ENCODE measurements at places on chromosomes 2 and 18.

DNA sequence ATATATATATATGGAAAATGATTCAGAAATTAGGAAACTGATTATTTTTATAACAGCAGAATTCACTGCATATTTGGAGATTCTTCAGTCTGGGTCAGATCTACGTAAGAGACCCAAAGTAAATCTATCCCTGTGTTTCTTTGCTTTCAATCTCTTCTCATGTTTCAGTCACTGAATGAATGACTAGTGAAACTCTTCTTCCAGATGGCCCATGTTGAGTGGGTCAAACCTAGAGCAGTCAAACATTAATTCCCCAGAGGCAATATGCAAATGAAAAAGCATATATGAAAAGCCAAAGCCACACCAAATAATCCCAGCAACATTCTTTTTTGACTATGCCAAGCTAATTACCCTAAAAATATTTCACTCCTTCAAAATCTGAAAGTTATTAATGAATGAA is 317.3 kb downstream of the RBM43 start:
- DNase-seq = no peak

- no peak for DNase-seq
Measured at GRCh38 chr2:170587922-170588321, 127.2 kb upstream of the SP5 start.

DNA sequence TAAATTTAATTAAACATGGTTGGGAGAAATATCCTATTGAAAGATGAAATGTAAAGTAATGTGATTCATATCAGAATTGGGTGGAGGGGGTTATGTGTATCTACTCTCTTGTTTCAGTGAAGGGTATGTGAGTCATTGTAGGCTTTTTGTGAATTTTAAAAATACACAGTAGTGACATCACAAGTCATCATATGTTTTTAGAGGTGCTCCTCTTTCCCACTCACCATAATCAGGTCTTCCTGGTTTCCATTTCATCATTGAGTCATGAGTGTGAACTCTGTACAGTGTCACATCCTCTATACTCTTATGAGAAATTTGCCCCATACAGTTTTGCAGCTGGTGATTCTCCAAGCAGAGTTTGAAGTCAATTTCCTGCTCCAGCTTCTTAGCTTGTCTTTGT is 18.8 kb downstream of the FSIP2 start:
- DNase-seq = no peak

GRCh38 chr2:11657646-11658045 is 12.3 kb downstream of the NTSR2 start:
- DNase-seq = no peak

- DNase-seq = no peak
Measured at GRCh38 chr2:150129921-150130575, 357.4 kb downstream of the RND3 start.

DNA sequence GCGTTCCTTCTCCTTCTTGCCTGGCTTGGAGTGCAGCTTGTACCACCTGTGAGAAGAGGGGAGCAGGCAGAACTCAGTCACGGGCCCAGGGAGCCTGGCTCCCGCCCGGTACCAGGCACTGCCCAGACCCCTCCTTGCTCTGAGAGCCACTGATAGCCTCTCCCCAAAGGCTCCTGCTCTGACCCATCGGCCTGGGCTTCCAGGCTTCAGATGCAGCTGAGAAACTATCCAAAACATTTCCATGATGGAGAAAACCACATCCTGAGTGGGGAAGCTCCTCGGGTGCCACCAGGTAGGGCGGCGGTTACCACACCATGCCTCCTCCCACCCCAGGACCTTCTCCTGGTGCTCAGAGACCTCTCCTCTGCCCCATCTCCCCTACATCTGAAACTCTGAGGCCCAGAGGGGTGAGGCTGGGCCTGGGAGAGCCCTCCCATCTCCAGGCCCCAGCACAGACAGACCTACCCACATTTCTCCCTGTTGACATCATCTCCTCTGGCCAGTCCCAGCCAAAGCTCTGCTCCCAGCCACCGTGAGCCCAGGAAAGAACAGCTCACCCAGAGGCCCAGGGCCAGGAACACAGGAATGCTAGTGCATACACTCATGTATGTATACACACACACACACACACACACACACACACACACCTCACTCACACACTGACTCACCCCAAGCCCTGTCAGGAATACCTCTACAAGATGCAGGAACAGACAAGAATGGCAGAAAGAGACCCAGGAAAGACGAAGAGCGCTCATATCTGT is 17.9 kb upstream of the SFXN5 start:
- no peak for DNase-seq

DNA sequence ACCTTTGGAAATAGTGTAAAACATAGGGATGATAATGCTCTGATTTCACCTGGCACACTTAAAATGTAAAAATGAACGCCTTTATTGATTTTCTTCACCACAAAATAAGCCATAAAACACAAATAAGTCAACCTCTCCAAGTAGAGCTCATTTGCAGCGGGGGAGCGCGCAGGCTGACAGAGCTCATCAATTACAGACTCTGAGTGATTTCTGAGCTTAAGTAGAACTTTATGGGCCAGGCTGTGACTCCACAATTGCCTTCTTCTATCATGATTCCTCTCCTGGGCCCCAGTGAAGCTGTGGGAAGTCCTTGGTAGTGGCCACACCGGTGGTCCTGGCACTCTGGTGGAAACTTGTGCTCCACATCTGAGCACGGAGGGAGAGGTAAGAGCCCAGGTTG is 789.0 kb upstream of the RAB6C start:
- no peak for DNase-seq

- no peak for DNase-seq
Measured at GRCh38 chr2:230787101-230787500, 74.5 kb downstream of the CAB39 start.

- DNase-seq = no peak
Measured at GRCh38 chr2:126898636-126899035, at the start of gene TEX51. Gene TEX51 (plus strand): TSS chr2:126898890. CDS start chr2:126898919, 29 bp downstream.

GRCh38 chr2:18792684-18793083 is 203.3 kb upstream of the NT5C1B start:
- DNase-seq = no peak

GRCh38 chr2:189369566-189369965 is 71.7 kb upstream of the WDR75 start:
- no peak for DNase-seq

DNA sequence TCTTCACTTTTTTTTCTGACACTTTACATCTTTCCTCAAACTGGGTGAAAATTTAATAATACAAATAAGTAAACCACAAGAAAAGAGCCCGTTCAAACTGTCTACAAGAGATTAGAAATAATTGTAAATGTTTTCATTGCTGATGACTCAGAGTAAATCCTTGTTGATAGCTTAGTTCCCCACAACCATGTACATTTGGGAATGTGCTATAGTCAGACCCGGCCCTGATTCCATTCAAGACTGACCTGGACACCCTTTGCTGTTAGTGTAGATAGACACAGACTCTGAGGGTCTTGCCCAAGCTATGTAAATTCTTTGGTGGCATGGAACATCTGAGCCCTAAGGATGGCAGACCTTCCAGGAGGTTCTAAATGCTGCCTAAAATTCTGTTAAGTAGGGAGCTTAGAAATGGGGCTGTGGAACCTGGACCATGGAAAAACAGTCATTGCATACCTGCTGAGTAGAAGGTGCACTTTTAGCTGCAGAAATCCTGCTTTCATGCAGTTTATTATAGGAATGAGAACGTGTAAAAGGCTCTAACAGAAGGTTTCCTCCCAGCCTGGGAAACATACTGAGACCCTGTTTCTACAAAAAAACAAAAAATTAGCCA is 3.7 kb downstream of the MALT1 start:
- DNase-seq = no peak

- no peak for DNase-seq
Measured at GRCh38 chr18:7940971-7941370, 373.9 kb downstream of the PTPRM start.

- DNase-seq = no peak
Measured at GRCh38 chr2:217338306-217338916, 478.5 kb upstream of the TNP1 start.

GRCh38 chr18:75066936-75067335 is 142.0 kb downstream of the PTGR3 start:
- no peak for DNase-seq

DNA sequence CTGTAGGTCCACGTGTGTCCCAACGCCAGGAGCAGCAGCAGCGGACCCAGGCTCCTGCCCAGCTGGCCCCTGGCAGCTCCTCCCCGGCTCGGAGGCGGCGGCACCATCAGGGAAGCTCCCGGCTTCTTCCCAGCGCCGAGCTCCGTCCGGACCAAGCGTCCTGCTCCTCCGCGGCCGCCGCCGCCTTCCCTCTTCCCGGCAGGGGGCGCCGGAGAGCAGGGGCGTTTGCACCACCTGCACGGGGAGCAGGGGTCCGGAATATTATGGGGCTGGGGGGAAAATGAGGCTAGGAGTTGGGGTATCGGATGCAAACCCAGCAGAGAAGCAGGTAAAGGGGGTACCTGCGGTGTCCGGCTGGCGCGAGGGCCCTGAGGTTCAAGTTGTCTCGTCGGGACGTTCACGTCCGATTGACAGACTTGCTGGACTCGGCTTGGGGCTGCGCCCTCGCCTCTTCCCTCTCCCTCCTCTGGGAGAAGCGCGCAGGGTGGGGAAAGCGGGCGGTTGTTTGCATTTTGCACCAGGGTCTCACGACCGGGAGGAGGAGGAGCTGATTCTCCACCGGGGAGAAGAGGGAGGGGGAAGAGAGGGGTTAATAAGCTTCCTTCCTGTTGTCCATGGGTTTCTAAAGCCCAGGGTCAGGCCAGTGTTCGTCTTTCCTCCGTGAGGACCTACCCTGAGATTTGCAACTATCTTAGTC is at the start of gene CCBE1:
TSS of gene CCBE1 (minus strand) at position 188 of the 697 bp plus-strand sequence.
- DNase-seq = no peak

GRCh38 chr18:48129621-48130082 is 199.2 kb upstream of the SMAD2 start:
- no peak for DNase-seq

DNA sequence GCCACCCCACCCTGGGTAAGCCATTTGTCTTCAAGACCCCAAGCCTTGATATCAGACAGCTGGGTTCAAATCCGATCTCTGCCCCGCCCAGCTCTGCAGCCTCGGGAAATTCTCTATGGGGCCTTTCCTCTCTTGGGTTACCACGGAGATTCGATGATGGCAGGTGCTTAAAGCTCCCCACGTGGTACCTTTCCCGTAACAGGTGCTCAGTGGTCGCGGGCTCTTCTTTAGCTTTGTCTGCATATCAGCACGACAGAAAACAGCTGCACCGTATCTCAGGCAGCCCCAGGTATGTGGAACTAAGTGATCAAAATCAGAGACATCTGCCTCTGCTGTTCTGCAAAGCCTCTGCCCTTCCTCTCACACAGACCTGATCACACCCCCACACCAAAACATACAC is 37.4 kb downstream of the TTC32 start:
- no peak for DNase-seq

DNA sequence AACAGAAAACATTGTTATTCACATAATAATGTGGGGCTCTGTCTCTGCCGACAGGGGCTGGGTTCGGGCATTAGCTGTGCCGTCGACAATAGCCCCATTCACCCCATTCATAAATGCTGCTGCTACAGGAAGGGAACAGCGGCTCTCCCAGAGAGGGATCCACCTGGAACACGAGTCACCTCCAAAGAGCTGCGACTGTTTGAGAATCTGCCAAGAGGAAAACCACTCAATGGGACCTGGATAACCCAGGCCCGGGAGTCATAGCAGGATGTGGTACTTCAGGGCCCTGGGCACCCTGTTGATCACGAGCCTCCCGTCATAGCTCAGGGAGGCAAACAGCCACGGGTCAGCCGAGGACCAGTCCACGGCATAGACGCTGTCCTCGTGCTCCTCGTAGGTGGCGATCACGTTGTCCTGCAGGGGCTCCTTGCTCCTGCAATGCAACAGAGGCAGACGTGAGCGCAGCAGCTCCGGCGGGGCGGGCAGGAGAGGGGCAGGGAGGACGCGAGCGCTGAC is 188.5 kb downstream of the EIPR1 start:
- no peak for DNase-seq

- no peak for DNase-seq
Measured at GRCh38 chr18:43161528-43161927, 46.0 kb upstream of the RIT2 start.

- DNase-seq = no peak
Measured at GRCh38 chr2:241577413-241578122, 19.0 kb downstream of the BOK start.

DNA sequence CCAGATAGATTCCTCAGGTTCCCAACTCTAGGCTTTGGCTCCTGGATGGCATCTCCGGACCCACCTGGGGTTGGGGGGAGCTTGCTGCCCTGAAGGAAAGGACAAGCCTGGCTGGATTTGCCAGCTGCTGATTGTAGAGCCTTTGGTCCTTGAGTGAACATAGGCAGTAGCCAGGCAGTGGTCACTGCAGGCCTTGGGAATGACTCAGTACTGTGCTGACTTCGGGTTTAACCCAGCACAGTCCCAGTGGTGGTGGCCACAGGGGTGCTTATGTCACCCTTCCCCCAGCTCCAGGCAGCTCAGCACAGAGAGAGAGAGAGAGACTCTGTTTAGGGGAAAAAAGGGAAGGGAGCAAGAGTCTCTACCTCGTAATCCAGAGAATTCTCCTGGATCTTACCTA is 27.7 kb upstream of the ACTR2 start:
- no peak for DNase-seq

DNA sequence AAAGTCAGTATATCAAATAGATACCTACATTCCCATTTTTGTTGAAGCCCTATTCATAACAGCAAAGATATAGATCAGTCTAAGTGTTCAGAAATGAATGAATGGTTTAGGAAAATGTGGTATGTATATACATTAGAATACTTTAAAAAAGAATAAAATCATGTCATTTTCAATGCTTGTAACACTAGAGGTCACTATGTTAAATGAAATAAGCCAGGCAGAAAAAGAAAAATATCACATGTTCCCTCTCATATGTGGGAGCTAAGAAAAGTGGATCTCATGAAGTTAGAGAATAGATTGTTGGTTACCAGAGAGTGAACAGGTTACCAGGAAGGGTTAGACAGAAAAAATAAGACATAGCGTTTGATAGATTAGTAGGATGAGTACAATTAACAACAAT is 1111.0 kb upstream of the SLC39A10 start:
- no peak for DNase-seq

DNA sequence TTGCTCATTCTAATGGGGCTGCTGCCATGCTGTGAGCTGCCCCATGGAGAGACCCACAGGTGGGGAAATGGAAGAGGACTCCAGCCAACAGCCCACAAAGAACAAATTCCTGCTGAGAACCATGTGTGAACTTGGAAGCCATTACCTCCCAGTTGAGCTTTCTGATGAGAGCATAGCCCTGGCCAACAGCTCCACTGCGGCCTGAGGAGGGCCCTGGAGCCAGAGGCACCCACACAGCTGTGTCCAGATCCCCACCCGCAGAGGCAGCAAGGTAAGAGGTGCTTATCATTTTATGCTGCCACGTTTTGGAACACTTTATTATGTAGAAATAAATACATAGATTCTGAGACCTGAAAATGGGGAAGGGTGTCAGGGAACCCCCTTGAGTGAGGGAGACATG is 44.2 kb upstream of the OTOS start:
- DNase-seq = no peak

DNA sequence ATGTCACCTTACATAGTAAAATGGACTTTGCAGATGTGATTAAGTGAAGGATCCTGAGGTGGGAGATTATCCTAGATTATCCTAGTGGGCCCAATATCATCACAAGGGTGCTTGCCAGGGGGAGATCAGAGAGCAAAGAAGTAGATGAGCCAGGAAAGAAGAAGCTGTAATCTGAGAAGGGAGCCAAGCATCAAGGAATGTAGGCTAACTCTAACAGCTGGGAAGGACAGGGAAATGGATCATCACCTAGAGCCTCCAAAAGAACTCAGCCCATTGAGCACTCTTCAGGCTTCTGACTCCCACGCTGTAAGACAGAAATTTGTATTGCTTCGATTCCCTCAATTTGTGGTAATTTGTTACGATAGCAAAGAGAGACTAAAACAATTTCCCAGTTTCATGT is 309.9 kb downstream of the LRP1B start:
- DNase-seq = no peak

Measured in stimulated activated CD8-positive, alpha-beta memory T cell treated with anti-CD3 and anti-CD28 coated beads, Interleukin-12 subunit alpha, Interleukin-12 subunit beta, amount 100 ng/mL, for 1 hour (primary cell).